ENCODE measurements at places on chromosomes 11 and 22. TPM values are rescaled to one million over a fixed set of nuclear protein-coding genes. Genes with fewer than 3 reads are reported as not detected.

- no peak for DNase-seq
Observed at GRCh38 chr22:46934746-46935491, 172.5 kb downstream of the TBC1D22A start.

DNA sequence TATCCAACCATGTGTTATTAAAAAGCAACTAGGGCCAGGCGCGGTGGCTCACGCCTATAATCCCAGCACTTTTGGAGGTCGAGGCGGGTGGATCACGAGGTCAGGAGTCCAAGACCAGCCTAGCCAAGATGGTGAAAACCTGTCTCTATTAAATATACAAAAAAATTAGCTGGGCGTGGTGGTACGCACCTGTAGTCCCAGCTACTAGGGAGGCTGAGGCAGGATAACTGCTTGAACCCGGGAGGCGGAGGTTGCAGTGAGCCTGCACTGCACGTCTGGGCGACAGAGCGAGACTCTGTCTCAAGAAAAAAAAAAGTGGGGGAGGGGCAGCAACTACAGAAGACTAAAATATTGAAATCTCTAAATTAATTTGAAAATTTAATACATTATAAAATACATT, 18.4 kb downstream of the CHORDC1 start:
- no peak for DNase-seq

DNA sequence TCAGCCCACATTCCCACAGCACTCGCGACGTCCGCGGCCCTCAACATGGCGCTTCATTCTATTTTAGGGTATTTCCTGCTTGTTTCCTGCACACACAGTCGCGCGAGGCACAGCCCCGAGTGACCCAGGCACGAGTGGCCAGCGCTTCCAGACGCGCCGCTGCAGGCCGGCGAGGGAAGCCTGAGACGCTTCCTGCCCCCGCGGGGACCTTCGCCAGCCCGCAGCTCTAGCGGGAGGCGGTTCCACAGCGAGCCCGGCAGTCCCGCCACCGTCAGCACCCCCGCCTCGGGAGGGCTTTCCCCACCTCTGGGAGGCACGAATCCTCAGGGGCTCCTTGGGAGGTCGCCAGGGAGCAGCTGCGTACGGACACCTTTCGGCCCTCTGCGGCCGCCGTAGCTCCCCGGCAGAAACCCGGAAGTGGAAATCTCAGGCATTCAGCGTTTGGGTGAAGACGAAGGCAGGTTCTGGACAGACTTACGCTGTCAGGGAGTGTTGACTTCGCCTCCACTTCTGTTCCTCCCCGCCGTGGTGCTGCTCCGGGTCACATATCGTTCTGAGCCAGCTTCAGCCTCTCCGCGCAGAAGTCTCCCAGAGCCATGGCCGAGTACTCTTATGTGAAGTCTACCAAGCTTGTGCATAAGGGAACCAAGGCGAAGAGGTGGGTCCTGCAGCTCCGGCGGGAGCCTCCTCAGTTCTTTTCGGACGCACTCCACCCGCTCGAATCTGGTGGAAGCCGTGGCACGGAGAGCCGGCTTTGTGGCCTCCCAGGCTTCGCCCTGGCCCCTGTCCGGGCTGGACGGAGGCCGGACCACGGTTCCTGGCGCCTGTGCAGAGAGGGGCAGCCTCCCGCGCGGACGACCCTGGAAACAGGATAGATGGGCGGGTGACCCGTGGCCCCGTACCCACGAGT, 2925.9 kb upstream of the OR11H1 start:
- DNase-seq, result no peak

GRCh38 chr22:24989541-24989951, 37.0 kb downstream of the KIAA1671 start:
- no peak for DNase-seq

GRCh38 chr22:48097723-48098122, 1335.3 kb downstream of the TBC1D22A start:
- no peak for DNase-seq

- no peak for DNase-seq
Observed at GRCh38 chr22:45058622-45058912, 48.8 kb upstream of the PHF21B start.

DNA sequence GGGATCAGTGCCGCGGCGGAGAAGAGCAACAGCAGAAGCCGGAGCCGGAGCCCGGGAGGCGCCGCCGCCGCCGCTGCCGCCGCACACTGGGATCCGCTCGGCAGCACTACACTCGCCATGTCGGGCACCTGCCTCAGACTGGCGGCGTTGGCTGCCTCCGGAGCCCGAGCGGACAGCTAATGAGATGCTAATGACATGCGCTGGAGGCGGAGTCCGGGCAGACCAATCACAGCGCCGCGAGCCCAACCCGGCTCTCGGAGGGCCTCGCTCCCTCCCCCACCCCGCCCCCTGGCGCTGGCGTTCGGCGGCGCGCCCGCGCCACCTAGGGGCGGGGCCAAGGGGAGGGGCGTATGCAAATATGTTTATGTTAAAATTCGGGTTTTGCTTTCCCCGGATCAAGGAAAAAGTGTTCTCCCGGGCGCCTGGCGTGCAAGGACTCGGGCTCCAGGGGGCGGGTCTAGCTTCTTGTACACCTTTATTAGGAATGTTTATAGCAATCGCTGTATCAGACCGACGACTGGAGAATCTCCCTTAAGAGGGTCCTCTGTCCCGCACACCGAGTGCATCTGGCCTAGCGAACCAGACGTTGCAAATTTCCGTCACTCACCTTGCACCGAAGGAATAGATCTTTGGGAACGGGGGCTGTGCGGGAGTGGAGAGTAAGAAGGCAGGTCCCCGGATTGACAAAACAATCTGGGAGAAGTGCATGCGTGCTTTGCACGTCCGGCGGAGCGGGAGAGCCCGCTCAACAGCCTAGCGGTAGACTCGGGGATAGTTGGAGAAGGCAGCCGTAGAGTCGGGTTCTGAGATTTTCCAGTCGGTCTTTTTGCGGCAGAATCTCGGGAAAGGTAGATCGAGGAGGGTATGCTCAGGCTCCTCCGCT, at the start of gene CADM1:
Gene CADM1, minus strand, starts transcription at position 140 of the 883 bp plus-strand sequence.
- peak; percentile 98 for DNase-seq

GRCh38 chr11:63343130-63343529, 26.5 kb upstream of the SLC22A9 start:
- no peak for DNase-seq

GRCh38 chr11:32154275-32154674, 63.4 kb downstream of the RCN1 start:
- DNase-seq, result no peak

GRCh38 chr22:36577019-36577418, 48.1 kb upstream of the EIF3D start:
- no peak for DNase-seq

DNA sequence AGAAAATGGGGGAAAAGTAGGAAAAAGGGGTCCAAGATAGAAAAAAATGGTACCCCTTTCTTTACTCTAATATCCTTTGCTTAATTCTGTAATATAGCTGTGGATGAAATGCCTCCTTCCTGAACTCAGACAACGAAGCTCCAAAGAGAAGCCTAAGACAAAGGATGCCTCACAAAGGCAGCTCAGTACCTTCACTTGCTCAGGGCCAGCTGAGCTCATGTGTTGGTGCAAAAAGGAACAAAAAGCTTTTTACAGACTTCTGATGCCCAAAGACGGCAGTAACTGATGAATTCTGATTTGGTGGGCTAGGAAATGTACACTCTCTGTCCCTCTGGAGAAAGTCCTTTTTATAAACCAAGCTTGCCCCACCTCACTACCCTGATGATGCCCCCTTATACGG, 77.5 kb downstream of the DENND5A start:
- no peak for DNase-seq

DNA sequence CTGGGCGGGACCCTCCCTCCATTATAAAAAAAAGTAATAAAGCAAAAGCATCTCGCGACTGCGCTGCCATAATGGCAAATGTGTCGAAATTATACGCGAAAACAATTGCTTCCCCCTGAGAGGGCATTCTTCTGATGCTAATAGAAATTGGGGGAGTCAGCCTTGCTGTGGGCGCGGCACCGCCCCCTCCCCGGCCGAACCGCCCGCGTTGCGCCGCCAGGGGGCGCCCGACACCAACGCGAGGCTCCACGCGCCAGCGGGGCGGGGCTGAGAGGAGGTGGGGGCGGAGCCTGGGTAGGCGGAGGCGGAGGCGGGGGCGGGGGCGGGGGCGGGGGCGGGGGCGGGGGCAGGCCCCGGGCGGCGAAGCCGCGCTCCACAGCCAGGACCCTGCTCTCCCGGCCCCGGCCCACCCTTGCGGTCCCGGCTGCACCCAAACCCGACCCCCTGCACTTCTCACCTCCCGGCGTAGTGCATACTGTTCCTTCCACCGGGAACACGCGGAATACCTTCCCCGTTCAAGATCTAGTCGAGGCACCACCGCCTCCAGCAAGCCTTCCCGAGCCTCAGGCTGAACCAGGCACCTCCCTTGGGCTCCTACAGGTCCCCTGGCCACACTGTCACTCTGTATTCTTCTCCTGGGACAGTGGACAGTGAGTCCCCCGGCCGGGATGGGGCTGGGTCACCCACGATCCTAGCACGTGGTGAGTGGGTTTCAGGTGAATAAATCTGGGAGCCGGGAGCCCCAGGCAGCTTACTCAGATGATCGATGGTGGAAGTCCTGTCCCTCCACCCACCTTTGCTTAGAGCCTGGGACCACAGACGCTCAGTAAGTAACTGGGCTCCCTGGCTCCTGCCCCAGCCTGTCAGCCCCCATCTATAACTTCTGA, 15.5 kb upstream of the UPK3A start:
- peak; percentile 92 for DNase-seq

DNA sequence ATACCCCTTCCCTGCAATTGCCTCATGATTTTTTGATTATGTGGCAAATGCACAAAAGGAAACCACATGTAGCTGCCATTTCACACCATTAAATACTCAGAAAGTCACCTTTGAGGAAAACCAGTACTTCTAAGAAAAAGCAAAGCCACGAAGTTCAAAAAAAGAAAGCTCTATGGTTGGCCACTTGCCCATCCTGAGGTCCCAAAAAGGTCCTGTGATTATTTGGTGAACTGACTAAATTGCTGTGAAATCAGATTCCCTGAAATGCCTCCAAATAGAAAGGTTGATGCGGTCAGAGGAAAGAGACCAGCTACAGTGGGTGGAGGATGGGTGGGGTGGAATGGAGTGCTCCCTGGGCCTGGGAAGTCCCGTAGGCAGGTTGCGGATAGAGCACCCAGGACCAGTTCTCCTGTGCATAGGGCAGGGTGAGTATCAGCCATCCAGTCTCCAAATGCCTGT, 26.9 kb downstream of the MRPL16 start:
- no peak for DNase-seq

- DNase-seq, result no peak
Observed at GRCh38 chr11:108902027-108902469, 237.2 kb downstream of the DDX10 start.

DNA sequence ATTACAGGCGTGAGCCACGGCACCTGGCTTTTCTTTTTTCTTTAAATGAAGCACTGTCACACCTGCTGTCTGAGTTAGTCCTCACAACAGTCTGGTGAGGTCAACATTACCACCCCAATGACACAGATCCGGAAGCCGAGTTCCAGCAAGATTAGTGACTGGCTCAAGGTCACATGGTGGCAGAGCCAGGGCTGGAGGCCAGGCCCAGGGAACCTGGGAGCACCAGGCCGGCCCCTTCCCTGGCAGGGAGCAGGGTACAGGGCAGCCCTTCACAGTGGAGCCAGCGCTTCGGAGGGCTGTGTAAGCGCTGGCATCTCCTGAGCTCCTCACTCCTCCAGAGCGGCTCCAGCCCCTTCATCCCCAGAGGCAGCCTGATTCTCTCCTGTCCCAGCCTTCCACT, 118.7 kb downstream of the ST3GAL4 start:
- DNase-seq, result no peak

- no peak for DNase-seq
Observed at GRCh38 chr11:17351172-17351509, 459 bp upstream of the NCR3LG1 start.

- no peak for DNase-seq
Observed at GRCh38 chr11:9121469-9121796, 30.0 kb upstream of the SCUBE2 start.

DNA sequence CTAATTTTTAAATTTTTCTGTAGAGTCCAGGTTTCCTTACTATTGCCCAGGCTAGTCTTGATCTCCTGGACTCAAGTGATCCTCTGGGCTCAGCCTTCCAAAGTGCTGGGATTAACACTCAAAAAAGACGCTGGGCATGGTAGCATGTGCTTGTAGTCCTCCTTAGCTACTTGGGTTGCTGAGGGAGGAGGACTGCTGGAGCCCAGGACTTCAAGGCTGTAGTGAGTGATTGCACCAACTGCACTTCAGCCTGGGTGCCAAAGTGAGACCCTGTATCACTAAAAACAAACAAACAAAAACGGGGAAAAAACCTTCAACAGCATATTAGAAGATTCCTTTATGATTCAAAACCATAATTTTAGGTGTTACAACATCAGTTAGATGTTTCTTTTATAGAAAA, 44.6 kb downstream of the RSF1 start:
- DNase-seq, result no peak

DNA sequence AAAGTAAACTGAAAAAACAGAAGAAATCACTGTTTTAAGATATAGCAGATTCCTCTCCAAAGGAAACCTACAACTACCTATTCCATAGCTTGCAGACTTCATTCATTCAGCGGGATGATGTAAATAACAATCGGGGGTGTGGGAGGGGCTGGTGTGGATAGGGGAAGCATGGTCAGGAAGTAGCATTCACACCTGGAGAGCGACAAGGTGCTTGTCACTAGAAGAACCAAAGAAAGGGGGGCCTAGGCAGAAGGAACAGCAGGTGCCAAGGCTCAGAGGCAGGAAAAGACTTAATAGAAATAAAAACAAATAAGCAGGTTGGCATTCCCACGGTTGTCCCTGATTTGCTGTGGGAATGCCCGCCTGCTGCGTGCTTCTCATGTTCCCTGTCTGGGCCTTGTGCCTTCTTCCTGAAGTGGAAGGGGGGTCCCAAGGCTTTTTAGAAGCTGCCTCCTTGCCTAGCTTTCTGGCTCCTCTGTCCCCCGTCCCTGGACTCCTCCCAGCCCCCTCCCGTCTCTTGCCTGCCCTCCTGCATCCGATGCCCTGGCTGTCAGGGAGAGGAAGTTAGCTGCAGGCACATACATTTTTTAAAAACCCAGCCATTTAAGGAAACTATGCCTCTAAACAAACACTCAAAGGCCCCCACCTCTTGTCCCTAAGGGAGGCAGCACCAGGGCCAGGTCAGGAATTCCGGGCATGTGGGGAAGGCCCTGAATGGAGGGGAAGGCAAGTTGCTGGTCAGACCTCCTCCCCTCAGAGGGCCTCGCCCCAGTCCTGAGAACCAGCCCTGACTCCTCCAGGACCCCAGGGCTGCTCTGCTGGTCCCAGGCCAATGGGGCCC, 54.7 kb upstream of the PRDM11 start:
- peak; percentile 35 for DNase-seq

GRCh38 chr11:38990139-38990538, 2392.1 kb upstream of the RAG2 start:
- DNase-seq, result no peak

- no peak for DNase-seq
Observed at GRCh38 chr11:257766-258493, 20.3 kb upstream of the NLRP6 start.

RAB36 gene
- polyA plus RNA-seq, result 9.7 TPM

CYP2D6 gene
- 0.39 TPM for polyA plus RNA-seq

PLEKHB1 gene
- polyA plus RNA-seq, result 30.4 TPM

ADAMTS8 gene
- 1.6 TPM for polyA plus RNA-seq

NECTIN1 gene
- polyA plus RNA-seq, result 6.0 TPM

B4GALNT4 gene
- polyA plus RNA-seq, result 0.82 TPM

SLC22A12 gene
- 85.9 TPM for polyA plus RNA-seq

Measured in kidney (tissue), 22 donors.